Heart left ventricle (tissue), 16 donors: ENCODE measurements at places on chromosomes 1 and 21. TPM values are rescaled to one million over a fixed set of nuclear protein-coding genes. Genes with fewer than 3 reads are reported as not detected.

DNA sequence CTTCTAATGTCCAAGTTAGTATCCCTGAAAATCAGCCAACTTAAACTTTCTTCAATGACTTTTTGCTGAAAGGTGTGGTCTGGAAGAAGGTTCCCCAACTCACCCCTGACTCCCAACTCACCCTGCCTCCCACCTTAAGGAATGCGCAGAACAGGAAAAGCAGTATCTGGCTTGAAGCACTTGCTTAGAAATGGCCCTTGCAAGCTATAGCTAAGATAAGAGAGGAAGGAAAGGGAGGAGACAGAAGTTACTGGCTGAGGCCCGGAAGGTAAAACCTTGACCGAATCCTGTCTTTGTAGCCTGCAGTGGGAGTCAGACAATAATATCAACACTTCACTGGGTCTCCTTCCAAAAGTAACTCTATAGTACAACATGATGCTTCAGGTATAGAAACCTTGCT lies 2.9 kb downstream of the CYYR1 start:
- H3K27ac ChIP-seq = peak overlapping the region; percentile 87
- H3K4me3 ChIP-seq = peak overlapping the region; percentile 67
- no peaks in the 10 kb centered on the region for H3K36me3 ChIP-seq
- H3K4me1 ChIP-seq = no peaks in the 10 kb centered on the region

DNA sequence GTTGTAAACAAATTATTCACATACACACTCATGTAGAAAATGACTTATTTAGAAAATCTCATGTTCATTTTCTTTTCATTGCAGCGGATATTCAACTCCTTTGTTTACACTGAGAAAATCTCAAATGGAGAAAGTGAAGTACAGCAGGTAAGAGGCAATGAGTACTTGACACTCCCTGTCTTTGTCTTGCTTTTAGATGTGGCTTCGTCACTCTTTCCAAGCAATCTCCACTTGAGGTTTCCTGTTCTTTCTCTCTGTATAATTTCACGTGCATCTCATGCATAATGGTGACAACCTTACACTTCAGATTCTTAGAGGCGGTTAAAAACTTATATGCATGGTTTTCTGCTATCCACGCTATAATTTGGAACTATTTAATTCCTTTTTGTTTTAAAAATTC lies 80.6 kb downstream of the CACHD1 start:
- peaks cover 16% of the 10 kb centered on the region for H3K4me1 ChIP-seq
- no peak overlapping the region for H3K27ac ChIP-seq
- no peak for DNase-seq
- no peaks in the 10 kb centered on the region for H3K27me3 ChIP-seq
- H3K36me3 ChIP-seq = peaks cover 4% of the 10 kb centered on the region

The RGS18 gene
- 5.4 TPM for total RNA-seq

The KLF17 gene
- not detected for total RNA-seq

DNA sequence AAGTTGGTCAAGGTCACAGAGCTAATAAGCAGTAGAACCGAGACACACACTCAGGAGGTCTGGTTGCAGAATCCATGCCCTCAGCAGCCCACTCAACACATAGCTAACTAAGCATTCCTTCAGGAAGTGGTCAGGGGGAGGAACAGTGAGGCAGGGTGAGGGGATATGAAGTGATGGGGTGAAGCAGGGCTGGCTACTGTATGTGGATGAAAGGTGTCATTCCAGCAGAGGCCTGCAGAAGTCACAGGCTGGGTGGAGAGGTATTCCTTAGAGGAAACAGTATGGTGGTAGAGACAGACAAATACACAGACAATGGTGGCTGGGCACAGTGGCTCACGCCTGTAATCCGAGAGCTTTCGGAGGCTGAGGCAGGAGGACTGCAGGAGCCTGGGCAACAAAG lies 14.1 kb downstream of the TMCO4 start:
- H3K36me3 ChIP-seq = peaks cover 16% of the 10 kb centered on the region
- no peak overlapping the region for H3K27ac ChIP-seq
- H3K4me1 ChIP-seq = no peaks in the 10 kb centered on the region
- DNase-seq = no peak

DNA sequence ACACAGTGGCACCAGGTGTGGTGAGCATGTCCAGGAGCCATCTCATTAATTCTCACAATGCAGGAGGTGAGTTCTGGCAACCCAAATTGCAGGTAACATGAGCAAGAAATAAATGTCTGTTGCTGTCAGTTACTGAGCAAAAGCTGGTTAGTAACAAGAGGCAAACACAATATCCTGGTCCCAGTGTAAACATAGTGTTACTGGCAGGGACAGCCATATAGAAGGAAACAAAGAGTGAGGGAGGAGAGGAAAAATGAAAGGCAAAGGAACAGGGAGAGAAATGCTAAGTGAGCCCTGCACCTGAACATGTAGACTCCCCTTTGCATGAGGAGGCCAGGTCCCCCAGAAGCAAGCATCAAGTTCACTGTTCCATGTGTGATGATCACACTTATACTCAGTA lies 203.6 kb downstream of the TRABD2B start:
- H3K27me3 ChIP-seq = no peaks in the 10 kb centered on the region
- peaks cover 5% of the 10 kb centered on the region for H3K4me1 ChIP-seq
- H3K36me3 ChIP-seq = no peaks in the 10 kb centered on the region
- no peak overlapping the region for H3K27ac ChIP-seq
- DNase-seq = no peak

The OPRD1 gene
- total RNA-seq = not detected

DNA sequence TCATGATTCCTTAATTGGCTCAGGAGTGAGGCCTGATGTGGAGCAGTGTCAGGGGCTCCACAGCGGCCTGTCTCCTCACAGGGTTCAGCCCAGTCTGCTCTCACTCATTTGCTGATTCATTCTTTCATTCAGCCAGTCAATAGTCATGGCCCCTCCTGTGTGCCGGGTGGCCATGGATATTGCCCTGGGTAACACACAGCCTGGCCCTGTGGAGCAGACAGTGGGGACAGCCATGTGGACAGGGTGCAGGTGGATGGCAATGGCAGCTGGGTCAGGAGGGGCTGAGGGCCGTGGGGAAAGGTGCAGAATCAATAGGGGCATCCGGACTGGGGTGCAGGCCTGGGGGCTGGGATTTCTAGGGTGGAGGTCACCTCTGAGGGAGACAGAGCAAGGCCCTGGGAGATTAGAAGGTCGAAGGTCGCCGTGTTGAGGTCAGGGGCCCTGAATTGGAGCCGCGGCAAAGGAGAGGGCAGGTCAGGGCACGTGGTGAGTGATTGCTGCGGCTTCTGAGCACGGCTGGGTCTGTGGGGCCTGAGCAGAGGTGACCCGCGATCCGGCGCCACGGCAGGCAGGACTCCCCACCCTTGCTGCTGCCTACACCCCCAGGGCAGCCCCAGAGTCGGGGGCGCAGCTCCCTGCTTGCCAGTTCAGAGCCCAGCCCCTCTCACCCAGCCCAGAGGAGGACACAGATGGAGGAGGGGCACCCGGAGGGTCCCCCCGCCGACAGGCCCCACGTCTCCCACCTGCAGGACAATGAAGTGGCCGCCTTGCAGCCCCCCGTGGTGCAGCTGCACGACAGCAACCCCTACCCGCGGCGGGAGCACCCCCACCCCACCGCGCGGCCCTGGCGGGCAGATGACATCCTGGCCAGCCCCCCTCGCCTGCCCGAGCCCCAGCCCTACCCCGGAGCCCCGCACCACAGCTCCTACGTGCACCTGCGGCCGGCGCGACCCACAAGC lies 33.4 kb downstream of the SLC19A1 start:
- peak; percentile 20 for DNase-seq
- no peak overlapping the region for H3K4me3 ChIP-seq
- H3K27ac ChIP-seq = no peak overlapping the region
- H3K27me3 ChIP-seq = no peaks in the 10 kb centered on the region
- peaks cover 20% of the 10 kb centered on the region for H3K36me3 ChIP-seq

The RCC1 gene
- total RNA-seq = 5.0 TPM

- no peak overlapping the region for H3K27ac ChIP-seq
- no peak for DNase-seq
- H3K4me3 ChIP-seq = no peak overlapping the region
- H3K4me1 ChIP-seq = no peaks in the 10 kb centered on the region
- H3K36me3 ChIP-seq = no peaks in the 10 kb centered on the region
- no peaks in the 10 kb centered on the region for H3K27me3 ChIP-seq
Observed at GRCh38 chr21:31354604-31355443, 10.8 kb upstream of the TIAM1 start.

The TEX38 gene
- not detected for total RNA-seq

The FCGR2B gene
- 30.8 TPM for total RNA-seq

The TSHB gene
- total RNA-seq = not detected

- peaks cover 55% of the 10 kb centered on the region for H3K36me3 ChIP-seq
- peak; percentile 86 for DNase-seq
- no peak overlapping the region for H3K4me3 ChIP-seq
- H3K27me3 ChIP-seq = no peaks in the 10 kb centered on the region
- H3K4me1 ChIP-seq = peaks cover 30% of the 10 kb centered on the region
Observed at GRCh38 chr1:18913065-18913835, 10.9 kb upstream of the ALDH4A1 start.

DNA sequence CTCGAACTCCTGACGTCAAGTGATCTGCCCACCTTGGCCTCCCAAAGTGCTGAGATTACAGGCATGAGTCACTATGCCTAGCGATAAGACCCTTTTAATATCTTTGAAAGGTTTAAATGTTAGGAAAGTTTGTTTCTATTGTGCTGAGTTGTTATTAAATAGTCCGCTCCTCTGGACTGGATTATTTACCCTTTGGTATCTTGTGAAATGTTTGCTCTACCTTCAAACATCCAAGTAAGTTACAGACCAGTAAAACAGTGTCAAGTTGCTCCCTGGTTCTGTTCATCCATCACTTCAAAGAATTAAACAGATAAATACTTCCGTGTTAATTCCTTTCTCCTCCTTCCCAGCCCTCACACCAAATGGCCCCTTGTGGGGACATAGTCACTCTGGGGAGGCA lies 44.8 kb downstream of the CASQ2 start:
- H3K36me3 ChIP-seq = peaks cover 73% of the 10 kb centered on the region
- peaks cover 16% of the 10 kb centered on the region for H3K4me1 ChIP-seq
- H3K27me3 ChIP-seq = no peaks in the 10 kb centered on the region
- no peak for DNase-seq
- no peak overlapping the region for H3K27ac ChIP-seq
- H3K4me3 ChIP-seq = no peak overlapping the region

- no peaks in the 10 kb centered on the region for H3K36me3 ChIP-seq
- H3K4me3 ChIP-seq = no peak overlapping the region
- no peaks in the 10 kb centered on the region for H3K27me3 ChIP-seq
- no peak overlapping the region for H3K27ac ChIP-seq
- no peaks in the 10 kb centered on the region for H3K4me1 ChIP-seq
- DNase-seq = no peak
Observed at GRCh38 chr1:32448773-32449456, 16.0 kb upstream of the ZBTB8B start.

DNA sequence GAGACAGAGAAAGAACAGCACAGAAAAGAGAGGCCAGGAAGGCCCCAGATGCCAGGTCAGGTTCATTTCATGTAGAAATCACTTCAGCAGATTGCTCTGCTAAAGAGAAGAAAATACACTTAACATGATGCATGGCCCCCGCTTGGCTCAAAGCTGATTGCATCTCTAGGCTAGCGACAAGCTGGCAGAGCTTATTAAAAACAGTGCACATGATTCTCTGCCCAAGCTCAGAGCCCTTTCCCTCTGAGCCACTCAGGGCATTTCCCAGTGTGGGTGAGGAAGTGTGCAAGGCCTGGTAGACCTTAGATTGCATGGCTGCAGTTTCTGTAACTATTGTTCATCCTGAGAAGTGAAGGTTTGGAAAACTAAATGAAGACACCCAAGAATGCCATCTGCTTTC lies 3.3 kb upstream of the CAPN9 start:
- no peaks in the 10 kb centered on the region for H3K36me3 ChIP-seq
- no peaks in the 10 kb centered on the region for H3K4me1 ChIP-seq
- no peak overlapping the region for H3K27ac ChIP-seq
- H3K4me3 ChIP-seq = no peak overlapping the region
- DNase-seq = no peak
- no peaks in the 10 kb centered on the region for H3K27me3 ChIP-seq

The NBPF6 gene
- not detected for total RNA-seq

The ADCY10 gene
- 0.57 TPM for total RNA-seq

GRCh38 chr1:224519874-224520273 lies 85.3 kb upstream of the WDR26 start:
- no peaks in the 10 kb centered on the region for H3K27me3 ChIP-seq
- H3K27ac ChIP-seq = no peak overlapping the region
- H3K4me1 ChIP-seq = no peaks in the 10 kb centered on the region
- H3K4me3 ChIP-seq = no peak overlapping the region

GRCh38 chr1:10979483-10979920 lies 33.0 kb upstream of the TARDBP start:
- peaks cover 22% of the 10 kb centered on the region for H3K4me1 ChIP-seq
- no peak overlapping the region for H3K4me3 ChIP-seq
- no peaks in the 10 kb centered on the region for H3K36me3 ChIP-seq
- H3K27ac ChIP-seq = peak overlapping the region; percentile 49

GRCh38 chr1:167454894-167455785 lies 63.2 kb downstream of the CD247 start:
- peaks cover 13% of the 10 kb centered on the region for H3K4me1 ChIP-seq
- H3K4me3 ChIP-seq = peak overlapping the region; percentile 73
- no peaks in the 10 kb centered on the region for H3K36me3 ChIP-seq

The PROX1 gene
- total RNA-seq = 64.4 TPM

- H3K27ac ChIP-seq = no peak overlapping the region
- peaks cover 7% of the 10 kb centered on the region for H3K4me1 ChIP-seq
- H3K36me3 ChIP-seq = no peaks in the 10 kb centered on the region
- H3K27me3 ChIP-seq = no peaks in the 10 kb centered on the region
- peak; percentile 74 for DNase-seq
Observed at GRCh38 chr21:42061195-42061985, 9.7 kb upstream of the UMODL1 start.

DNA sequence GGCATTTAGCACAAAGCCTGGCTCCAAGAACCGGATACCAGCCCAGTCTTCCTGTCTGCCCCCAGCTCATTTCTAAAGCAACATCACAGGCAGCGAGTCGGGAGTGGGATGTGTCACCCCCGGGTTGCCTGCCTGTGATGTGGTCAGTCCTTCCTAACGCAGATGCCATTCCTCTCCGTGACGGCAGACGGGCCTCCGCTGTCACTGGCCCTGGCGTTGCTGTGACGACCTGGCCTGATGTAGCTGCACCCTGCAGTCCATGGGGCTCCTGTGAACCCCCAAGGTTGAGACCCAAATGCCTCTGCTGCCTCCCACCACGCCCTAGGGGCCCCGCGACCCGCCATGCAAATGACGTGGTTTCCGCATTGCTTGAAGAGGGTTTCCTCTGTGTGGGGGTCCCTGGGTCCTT lies 12.3 kb downstream of the TNFRSF1B start:
- peak overlapping the region; percentile 71 for H3K27ac ChIP-seq
- DNase-seq = no peak
- no peaks in the 10 kb centered on the region for H3K27me3 ChIP-seq
- H3K4me3 ChIP-seq = no peak overlapping the region

DNA sequence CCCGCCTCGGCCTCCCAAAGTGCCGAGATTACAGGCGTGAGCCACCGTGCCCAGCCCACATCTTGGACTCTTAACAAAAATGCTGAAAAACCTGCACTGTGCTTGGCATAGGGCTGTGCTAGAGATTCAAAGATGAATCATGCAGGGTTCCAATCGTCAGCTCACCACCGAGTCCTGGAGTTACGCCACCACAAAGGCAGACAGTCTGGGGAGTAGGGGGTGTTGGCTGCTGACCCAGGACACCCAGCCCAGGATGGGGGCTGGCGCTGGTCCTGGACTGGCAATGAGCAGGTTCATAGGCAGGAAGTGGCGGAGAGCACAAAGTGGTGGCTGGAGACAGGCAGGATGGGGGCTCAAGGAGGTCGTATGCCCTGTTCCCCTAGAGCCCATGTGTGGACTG lies 16.0 kb downstream of the PSRC1 start:
- no peaks in the 10 kb centered on the region for H3K27me3 ChIP-seq
- peak; percentile 18 for DNase-seq
- H3K36me3 ChIP-seq = no peaks in the 10 kb centered on the region
- peaks cover 5% of the 10 kb centered on the region for H3K4me1 ChIP-seq
- H3K27ac ChIP-seq = no peak overlapping the region
- no peak overlapping the region for H3K4me3 ChIP-seq
